ENCODE measurements at places on chromosomes 4 and X.
A peak's percentile ranks its signal among the peaks of the same experiment; 100 is the strongest.

GRCh38 chr4:151859641-151860040 is 98.8 kb upstream of the GATB start:
- DNase-seq, result no peak
- H3K27ac ChIP-seq, result no peak overlapping the region
- no peaks in the 10 kb centered on the region for H3K36me3 ChIP-seq
- no peak overlapping the region for H3K4me3 ChIP-seq

DNA sequence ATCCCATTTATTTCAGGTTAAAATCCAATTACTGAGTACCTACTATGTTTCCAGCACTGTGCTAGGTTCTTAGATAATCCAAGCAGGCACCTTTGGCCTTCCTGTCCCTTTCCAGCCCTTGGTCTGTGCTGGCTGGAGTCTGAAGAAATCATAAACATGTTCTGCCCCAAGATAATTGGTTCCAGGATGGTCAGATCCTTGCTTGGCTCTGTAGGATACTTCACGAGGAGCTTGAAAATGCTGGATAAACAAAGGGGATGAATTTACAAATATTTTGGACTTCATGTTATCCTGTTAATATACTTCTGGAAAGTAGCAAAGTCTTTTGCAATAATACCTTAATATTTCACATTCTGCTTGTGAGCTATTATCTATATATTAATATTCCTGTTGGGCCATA is 35.0 kb upstream of the FHL1 start:
- no peak for DNase-seq
- no peak overlapping the region for H3K4me3 ChIP-seq
- H3K4me1 ChIP-seq, result no peaks in the 10 kb centered on the region
- H3K27me3 ChIP-seq, result no peaks in the 10 kb centered on the region
- no peaks in the 10 kb centered on the region for H3K36me3 ChIP-seq

DNA sequence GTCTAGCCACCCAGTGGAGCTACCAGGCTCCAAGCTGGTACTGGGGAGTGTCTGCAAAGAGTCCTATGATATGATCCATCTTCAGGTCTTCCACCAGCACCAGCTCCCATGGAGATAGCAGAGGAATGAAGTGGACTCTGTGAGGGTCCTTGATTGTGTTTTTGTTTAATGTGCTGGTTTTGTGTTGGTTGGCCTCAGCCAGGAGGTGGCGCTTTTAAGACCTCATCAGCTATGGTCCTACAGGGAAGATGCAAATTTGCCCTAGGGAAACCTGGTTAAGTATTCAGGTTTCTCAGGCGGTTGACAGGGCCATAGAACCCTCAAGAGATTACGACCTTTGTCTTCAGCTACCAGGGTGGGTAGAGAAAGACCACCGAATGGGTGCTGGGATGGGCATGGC is 1141.1 kb downstream of the STIM2 start:
- H3K4me3 ChIP-seq, result no peak overlapping the region
- H3K4me1 ChIP-seq, result no peaks in the 10 kb centered on the region
- H3K27ac ChIP-seq, result no peak overlapping the region
- no peak for DNase-seq
- H3K27me3 ChIP-seq, result no peaks in the 10 kb centered on the region
- no peaks in the 10 kb centered on the region for H3K36me3 ChIP-seq

GRCh38 chrX:107701493-107702121 is 73.3 kb downstream of the PRPS1 start:
- H3K27me3 ChIP-seq, result no peaks in the 10 kb centered on the region
- H3K4me1 ChIP-seq, result peaks cover 6% of the 10 kb centered on the region
- H3K4me3 ChIP-seq, result no peak overlapping the region
- H3K27ac ChIP-seq, result no peak overlapping the region
- no peaks in the 10 kb centered on the region for H3K36me3 ChIP-seq

DNA sequence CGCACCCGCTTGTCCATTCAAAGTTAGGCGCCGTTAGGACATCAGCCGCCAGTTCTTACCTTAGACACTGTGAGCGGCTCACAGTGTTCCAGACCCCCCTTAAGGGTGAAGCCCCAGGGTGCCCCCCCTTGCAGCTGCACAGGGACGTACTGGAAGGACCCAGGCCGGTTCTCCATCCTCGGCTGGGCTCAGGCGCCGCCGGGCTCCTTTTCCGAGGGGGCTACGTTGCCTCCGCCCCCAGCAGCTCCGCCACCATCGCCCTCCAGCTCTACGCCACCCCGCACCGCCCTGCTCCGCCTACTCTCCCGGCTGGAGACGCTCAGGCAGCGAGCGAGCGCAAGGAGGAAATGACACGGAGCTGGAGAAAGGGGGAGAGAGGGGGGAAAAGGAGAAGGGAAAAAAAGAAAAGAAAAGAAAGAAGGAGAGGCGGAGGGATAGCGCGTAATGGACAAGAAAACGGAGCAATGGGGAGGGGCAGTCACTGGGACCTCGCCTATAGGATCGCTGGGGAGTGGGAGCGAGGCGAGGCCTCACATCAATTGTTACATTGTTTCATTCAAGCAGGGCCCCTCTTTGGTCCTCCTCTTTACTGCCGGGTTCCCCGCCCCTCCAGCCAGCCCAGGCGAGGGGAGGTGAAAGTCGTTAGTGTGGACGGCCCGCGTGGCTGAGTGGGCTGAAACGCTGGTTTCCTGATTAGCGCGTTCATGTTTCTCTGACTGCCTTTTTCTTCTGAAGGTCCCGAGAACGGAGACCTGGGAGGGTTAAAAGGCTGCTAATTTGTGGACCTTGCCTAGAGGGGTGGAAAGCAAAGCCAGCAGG is at the start of gene SHROOM4:
SHROOM4 (minus strand) TSS at position 352 of the 819 bp plus-strand sequence; CDS start at position 176, 176 bp downstream.
- no peaks in the 10 kb centered on the region for H3K36me3 ChIP-seq
- H3K4me1 ChIP-seq, result no peaks in the 10 kb centered on the region
- H3K27me3 ChIP-seq, result no peaks in the 10 kb centered on the region
- DNase-seq, result no peak
- no peak within 1 kb of the TSS for H3K4me3 ChIP-seq

DNA sequence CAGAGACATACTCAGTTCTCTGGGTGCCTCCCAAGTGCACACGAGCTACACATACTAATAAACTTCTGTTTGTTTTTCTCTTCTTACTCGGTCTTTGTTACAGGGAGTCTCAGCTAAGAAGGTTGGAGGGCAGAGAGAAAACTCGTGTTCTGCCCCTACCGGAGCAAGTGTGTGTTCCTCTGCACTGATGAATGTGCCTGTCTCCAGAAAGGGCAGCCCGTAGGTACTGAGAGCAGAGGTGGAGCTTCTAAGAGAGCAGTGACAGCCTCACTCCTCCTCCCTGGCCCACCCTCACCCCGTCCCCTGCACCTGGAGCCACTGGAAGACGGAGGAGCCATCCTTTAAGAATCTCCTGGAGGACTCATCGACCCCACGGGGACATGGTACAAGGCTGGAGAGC is 67.6 kb downstream of the MTNR1A start:
- no peak overlapping the region for H3K27ac ChIP-seq
- H3K4me3 ChIP-seq, result no peak overlapping the region
- no peaks in the 10 kb centered on the region for H3K36me3 ChIP-seq
- no peak for DNase-seq
- H3K4me1 ChIP-seq, result no peaks in the 10 kb centered on the region

DNA sequence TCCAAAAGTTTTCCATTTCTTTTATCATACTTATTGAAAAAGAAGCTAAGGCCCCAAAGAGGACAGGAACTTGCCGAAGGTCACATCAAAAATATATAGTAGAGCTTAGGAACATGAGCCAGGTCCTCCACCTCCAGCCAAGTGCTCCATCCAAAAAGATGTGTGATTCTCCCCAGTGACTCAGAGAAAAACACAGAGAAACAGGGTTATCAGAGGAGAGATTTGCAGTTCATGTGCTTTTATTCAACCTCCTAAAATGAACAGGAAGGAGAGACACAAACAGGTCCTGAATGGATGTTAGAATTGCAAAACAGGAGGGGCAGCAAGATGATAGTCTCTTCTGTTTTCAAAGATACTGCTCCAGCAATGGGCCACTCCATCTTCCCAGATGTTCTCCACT is 19.6 kb upstream of the FGF16 start:
- no peaks in the 10 kb centered on the region for H3K36me3 ChIP-seq
- H3K27ac ChIP-seq, result no peak overlapping the region
- H3K4me3 ChIP-seq, result no peak overlapping the region
- no peak for DNase-seq
- no peaks in the 10 kb centered on the region for H3K4me1 ChIP-seq
- no peaks in the 10 kb centered on the region for H3K27me3 ChIP-seq

GRCh38 chrX:118631586-118631985 is 95.8 kb upstream of the IL13RA1 start:
- no peak overlapping the region for H3K27ac ChIP-seq
- no peaks in the 10 kb centered on the region for H3K27me3 ChIP-seq
- DNase-seq, result no peak
- no peaks in the 10 kb centered on the region for H3K4me1 ChIP-seq
- H3K4me3 ChIP-seq, result no peak overlapping the region

- no peaks in the 10 kb centered on the region for H3K36me3 ChIP-seq
- H3K4me3 ChIP-seq, result no peak overlapping the region
- no peak for DNase-seq
- H3K4me1 ChIP-seq, result no peaks in the 10 kb centered on the region
Observed at GRCh38 chr4:178778496-178778895, 1336.3 kb upstream of the AGA start.

- peak within 1 kb of the TSS; percentile 66 for H3K27ac ChIP-seq
- peaks cover 7% of the 10 kb centered on the region for H3K4me1 ChIP-seq
- peak within 1 kb of the TSS; percentile 42 for H3K4me3 ChIP-seq
- DNase-seq, result peak; percentile 2
Observed at GRCh38 chr4:138242076-138242833, at the start of gene SLC7A11. SLC7A11 (minus strand) TSS chr4:138242349; CDS start chr4:138242069, 280 bp downstream.

All from CD8-positive, alpha-beta memory T cell (primary cell).